Smooth muscle cell of the coronary artery (primary cell): ENCODE measurements at places on chromosomes 12 and 14. TPM values are rescaled to one million over a fixed set of nuclear protein-coding genes. Genes with fewer than 3 reads are reported as not detected.

The AKAP3 gene
- 0.38 and 1.1 TPM in 2 replicates for total RNA-seq

The GPR84 gene
- total RNA-seq, result not detected in 2 replicates

The ARL1 gene
- total RNA-seq, result 83.7 and 94.3 TPM in 2 replicates

The OTX2 gene
- not detected in 2 replicates for total RNA-seq

The DUSP6 gene
- 45.9 and 243 TPM in 2 replicates for total RNA-seq

The SERPINA5 gene
- 0.12 and 2.3 TPM in 2 replicates for total RNA-seq

The GPRC5A gene
- total RNA-seq, result 0.82 and 11.6 TPM in 2 replicates
